AG04450 (cell line): ENCODE measurements at places on chromosomes 3 and 15.

DNA sequence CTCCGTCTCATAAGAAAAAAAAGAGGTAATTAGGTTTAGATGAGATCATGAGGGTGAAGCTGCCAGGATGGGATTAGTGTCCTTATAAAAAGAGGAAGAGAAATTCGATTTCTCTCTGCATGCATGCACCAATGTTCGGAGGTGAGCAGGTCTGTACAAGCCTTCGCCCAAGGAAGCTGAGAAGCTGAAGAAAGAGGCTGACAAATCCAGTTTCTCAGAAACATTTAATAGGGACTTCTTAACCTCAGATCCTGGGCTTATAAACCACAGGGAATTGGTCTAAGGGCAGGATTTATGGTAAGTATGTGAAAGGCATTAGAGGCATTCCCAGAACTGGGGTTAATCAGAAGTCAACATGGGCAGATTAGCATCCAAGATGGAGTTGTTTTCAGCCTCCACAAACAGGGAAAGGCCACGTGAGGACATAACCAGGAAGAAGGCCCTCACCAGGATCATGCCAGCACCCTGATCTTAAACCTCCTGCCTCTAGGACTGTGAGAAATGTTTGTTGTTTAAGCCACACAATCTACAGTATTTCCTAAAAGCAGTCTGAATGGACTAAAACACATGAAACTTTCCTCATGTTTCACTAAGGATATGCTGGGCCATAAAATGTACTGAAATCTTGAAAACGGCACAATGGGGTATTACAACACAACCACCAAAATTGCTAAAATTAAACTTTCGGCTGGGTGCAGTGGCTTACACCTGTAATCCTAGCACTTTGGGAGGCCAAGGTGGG is 11.3 kb downstream of the SHISA5 start:
- no peak for DNase-seq

GRCh38 chr15:73912030-73912596 is 14.1 kb upstream of the LOXL1 start:
- DNase-seq: no peak

DNA sequence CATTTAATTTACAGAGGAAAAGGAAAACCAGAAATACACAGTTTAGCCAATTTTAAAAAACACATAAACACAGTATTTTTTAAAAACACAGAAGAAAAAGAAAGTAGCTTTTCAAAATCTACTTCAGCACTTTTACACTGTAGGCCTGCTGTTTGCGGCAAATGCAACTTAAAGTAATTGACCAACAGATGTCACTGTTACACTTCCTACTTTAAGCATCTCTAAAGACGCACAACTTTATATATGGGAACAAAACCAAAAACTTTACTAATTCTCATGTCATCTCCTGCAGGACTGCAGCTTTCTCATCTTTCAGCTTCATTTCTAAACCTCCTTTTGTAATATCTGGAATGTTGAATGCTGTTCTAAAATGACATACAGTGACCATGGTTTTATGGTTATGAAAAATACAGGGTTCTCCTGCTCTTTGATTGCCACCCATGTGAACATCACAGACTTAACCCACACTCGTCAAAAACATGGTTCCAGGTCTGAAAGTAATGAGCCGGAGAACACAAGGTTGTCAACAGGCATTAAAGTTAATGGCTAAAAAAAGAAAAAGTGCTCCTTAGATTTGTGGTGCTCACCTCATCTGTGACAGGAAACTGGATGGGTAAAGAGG is 107.9 kb downstream of the FMN1 start:
- DNase-seq: no peak

GRCh38 chr3:124699686-124700396 is 30.4 kb upstream of the UMPS start:
- DNase-seq: no peak

GRCh38 chr15:62875626-62876021 is 166.9 kb upstream of the TPM1 start:
- no peak for DNase-seq

DNA sequence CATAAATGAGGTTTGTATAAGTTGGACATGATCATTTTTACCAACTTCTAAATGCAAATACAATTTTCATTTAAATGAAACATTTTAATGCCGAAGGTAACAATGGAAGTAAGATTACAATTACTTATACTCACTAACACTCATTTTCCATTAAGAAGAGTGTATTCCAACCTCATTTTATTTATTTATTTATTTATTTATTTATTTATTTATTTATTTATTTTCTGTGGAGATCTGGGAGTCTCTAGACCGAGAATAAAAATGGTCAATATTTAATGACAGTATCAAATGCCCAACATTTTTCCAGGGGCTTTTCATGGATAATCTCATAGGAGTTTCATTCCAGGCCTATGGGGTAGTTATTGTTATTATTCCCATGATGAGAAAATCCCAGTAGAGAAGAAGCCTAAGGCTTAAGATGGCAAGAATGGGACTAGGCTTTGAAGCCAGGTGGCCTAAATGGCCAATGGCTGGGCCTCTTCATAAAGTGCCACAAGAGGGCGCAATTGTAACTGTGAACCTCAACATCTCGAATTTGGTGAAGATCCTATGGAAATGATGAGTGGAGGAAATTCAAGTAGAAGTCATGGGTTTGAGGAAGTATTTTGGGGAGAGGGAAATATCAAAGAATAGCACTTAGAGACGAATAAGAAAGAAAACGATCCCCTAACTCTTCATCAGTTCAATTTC is 21.3 kb downstream of the VGLL3 start:
- no peak for DNase-seq

GRCh38 chr3:156533205-156533604 is 21.7 kb downstream of the SSR3 start:
- no peak for DNase-seq

GRCh38 chr3:4754180-4755086 is 224.8 kb upstream of the BHLHE40 start:
- DNase-seq: no peak

DNA sequence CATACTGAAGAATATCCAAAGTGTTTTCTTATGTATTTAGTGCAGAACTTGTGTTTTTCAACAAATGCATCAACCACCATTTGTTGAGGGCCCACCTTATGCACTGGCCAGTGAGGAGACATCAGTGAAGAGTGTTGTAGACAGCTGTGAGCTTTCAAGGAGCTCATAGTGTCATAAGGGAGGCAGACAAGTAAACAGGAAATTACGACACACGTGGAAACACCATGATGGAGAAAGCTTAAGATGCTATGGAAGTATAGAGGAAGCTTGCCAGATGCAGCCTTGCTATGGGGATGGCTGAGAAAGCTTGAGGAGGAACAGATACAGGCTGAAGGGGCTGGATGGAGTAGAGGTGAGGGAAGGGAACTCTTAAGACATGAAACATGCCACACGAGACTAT is 50.8 kb upstream of the PSMD6 start:
- DNase-seq: peak; percentile 38

DNA sequence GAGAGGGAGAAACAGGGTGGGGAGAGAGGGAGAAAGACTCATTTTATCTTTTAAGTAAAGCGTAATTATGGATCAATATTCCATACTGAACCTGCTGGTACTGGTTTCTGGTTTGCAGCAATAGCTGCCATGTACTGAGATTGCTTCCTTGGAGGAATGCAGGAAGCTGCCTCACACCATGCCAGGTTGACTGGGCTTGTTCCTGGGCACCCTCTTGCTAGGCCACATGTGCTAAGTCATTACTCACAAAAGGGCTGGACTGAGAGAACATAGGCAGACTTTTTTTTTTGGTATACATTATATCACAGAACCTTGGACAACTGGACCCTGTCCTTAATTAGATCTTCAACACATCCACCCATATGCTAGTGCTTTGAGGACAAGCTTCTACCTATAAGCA is 193.4 kb downstream of the ZNF621 start:
- no peak for DNase-seq

DNA sequence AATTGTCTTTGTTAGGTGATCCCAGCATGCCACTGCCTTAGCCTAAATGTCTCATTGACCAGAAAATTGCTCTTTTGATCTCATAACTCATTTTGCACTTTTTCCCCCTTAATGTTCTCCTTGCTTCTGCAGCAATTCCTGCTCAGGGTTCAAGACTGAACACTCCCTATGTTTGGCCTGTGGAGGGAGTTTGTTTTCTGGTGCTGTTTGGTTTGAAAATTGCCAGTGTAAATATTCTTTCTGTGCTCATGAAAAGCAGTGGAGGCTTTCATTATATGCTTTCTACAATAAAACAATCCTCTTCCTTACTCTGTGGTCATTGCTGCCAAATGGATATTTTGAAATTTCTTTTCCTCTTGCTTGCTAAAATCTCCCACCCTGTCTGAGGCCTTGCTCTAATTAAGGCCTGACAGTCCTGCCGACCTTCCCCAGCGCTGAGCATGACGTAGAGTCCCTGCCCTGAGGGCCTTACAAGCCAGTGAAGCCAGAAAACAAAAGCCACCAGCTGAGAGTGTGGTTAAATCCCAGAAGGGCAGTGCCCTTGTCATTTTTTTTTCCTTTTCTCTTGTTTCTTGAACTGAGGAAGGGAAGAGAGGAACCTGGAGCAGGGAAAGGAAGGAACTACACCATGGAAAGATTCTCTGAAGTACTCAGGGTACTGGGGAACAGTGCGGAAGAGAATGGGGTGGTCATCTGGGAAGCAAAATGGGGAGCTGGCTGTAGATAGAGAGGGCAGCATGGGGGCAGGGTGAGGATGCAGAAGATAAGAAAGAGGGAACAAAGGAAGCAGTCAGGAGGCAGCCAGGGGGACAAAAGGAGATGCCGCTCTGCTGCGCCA is 24.8 kb downstream of the ZBTB38 start:
- no peak for DNase-seq

DNA sequence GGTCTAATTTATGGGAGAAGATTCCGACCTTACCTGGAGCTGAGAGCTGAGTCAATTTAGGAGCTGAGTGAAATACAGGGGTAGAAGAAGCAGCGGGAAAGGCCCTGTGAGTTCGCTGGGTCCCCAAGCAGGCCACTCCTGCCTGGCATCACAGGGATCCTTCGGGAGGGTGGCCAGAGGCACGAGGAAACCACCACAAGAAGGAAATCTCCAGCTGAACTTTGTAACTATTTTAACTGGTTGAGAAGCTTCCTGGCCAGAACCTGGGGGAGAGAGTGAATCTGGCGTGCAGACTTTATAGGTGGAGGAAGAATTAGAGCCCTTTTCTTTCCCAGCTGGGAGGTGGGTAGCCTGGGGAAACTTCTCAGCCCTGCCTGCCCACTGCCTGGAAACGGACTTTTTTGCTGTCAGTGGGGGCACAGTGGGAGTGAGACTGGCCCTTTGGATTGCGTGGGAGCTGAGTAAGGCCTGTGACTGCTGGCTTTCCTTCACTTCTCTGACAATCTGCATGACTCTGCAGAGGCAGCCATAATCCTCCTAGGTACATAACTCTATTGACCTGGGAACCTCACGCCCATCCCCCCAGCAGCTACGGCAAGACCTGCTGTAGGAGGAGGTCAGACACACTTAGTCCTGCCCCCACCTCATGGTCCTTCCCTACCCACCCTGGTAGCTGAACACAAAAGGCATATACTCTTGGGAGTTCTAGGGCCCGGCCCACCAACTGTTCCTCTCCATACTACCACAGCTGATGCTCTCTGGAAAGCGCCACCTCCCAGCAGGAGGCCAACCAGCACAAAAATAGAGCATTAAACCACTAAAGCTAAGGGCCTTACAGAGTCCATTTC is 340.7 kb downstream of the CNTN3 start:
- DNase-seq: no peak

DNA sequence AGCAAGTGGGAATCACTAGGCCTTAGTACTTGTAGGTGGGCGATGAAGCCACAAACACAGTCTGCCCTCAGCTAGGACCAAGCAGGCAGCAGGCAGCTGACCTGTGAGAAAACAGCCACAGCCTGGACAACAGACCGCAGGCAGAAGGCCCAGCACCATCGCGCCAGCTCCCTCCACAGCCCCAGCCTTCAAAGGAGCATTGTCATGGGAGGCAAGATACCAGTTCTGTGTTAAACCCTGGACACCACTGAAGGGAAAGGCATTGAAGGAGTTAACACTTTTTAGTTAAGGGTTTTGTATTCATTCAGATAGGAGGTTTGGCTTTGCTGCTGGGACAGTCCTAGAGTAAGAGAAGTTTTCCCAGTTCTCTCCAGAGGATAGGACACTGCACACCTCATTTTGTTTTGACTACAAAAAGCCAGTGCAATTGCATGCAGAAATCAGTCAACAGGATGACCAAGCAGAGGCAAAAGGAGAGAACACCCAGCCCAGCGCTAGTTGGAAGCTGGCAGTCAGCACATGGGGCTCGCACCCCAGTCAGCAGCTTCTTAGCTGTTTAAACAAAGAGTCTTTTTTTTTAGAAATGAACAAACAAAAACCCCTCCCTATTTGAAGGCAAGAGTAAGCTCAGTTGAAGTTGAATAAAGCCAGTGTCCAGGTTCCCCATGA is 286.1 kb upstream of the TPM1 start:
- DNase-seq: no peak

DNA sequence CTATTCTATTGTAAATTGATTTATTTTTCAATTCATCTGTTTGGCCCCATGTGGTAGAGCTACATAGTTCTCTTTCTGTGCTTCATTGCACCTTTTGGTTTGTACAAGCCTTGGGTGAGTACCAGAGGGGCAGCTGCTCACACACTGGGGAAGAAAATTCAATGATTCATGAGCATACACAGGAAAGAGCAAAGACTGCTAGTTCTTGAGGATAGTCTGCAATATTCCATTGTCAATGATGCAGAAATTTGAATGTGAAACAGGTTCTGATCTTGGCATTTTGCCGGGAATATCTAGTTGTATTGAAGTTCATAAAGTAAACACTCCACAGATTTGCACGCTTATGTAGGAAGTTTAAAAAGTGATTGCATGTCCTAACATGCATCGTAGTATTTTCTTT is 304.6 kb downstream of the NAALADL2 start:
- DNase-seq: no peak

- DNase-seq: no peak
Measured at GRCh38 chr15:91886878-91887277, 33.4 kb downstream of the SLCO3A1 start.

GRCh38 chr3:55292360-55292759 is 194.7 kb downstream of the WNT5A start:
- DNase-seq: no peak

GRCh38 chr3:46470831-46471230 is 6.1 kb upstream of the LTF start:
- no peak for DNase-seq
